ENCODE measurements at places on chromosomes 13 and 19.

DNA sequence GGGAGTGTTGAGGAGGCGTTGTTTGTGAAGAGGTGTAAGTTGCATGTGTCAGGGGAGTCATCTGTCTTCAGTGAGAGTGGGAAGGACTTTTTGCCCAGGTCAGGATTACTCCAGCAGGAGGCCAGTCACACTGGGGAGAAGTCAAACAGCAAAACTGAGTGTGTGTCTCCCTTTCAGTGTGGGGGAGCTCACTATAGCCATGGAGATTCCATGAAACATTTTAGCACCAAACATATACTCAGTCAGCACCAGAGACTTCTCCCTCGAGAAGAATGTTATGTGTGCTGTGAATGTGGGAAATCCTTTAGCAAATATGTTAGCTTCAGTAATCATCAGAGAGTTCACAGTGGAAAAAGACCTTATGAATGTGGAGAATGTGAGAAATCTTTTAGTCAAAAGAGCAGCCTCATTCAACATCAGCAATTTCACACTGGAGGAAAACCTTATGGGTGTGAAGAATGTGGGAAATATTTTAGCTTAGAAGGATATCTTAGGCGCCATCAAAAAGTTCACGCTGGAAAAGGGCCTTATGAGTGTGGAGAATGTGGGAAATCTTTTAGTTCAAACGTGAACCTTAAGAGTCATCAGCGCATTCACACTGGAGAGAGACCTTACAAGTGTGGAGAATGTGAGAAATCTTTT, 8.4 kb upstream of the ZNF587 start:
- DNase-seq, result no peak

- peak; percentile 64 for DNase-seq
These were observed at the start of gene ZNF329 for GRCh38 chr19:58150328-58150921. TSS of gene ZNF329 (minus strand) at chr19:58150789. CDS start at chr19:58129503, 21,286 bp downstream.

GRCh38 chr19:57389730-57390598, at the start of gene ZNF548:
TSS of gene ZNF548 (plus strand) at chr19:57389854. CDS start at chr19:57390100, 246 bp downstream.
- DNase-seq, result peak; percentile 87

- no peak for DNase-seq
These were observed 14.9 kb downstream of the POP4 start for GRCh38 chr19:29620931-29621351.

Measured in NCI-H510A treated with DMSO at 0.1 percent for 48 hours (cell line).